ENCODE measurements at places on chromosomes 13 and 19.
A peak's percentile ranks its signal among the peaks of the same experiment; 100 is the strongest.

GRCh38 chr19:5204212-5204611 lies 136.4 kb downstream of the PTPRS start:
- no peak for DNase-seq

GRCh38 chr13:44930963-44931623 lies 58.2 kb downstream of the NUFIP1 start:
- no peak for DNase-seq

- DNase-seq = no peak
Measured at GRCh38 chr13:40181203-40181845, 485.1 kb downstream of the FOXO1 start.

DNA sequence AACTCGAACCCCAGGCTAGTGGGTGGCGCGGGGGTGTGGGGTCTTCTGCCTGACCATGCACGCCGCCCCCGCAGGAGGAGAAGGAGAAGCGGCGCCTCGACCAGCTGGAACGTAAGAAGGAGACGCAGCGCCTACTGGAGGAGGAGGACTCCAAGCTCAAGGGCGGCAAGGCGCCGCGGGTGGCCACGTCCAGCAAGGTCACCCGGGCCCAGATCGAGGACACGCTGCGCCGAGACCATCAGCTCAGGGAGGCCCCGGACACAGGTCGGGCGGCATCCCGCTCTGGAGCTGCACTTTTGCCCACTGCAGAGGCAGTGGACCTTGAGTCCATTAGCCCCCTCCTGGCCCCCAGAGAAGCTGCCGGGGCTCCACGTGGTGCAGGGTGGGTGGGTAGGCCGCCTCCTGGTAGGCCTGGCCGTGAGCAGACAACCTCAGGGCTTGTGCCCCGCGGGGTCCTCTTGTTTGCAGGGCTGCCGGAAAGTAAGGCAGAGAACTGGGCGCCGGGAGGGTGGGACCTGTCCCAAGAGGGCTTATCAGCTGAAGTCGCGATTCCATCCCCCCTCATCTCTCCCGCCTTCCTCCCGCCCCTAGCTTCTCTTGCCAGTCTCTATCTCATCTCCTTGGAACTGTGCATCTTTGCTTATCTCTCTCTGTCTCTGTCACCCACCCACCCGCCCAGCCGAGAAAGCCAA lies 9.9 kb downstream of the CCDC124 start:
- no peak for DNase-seq

DNA sequence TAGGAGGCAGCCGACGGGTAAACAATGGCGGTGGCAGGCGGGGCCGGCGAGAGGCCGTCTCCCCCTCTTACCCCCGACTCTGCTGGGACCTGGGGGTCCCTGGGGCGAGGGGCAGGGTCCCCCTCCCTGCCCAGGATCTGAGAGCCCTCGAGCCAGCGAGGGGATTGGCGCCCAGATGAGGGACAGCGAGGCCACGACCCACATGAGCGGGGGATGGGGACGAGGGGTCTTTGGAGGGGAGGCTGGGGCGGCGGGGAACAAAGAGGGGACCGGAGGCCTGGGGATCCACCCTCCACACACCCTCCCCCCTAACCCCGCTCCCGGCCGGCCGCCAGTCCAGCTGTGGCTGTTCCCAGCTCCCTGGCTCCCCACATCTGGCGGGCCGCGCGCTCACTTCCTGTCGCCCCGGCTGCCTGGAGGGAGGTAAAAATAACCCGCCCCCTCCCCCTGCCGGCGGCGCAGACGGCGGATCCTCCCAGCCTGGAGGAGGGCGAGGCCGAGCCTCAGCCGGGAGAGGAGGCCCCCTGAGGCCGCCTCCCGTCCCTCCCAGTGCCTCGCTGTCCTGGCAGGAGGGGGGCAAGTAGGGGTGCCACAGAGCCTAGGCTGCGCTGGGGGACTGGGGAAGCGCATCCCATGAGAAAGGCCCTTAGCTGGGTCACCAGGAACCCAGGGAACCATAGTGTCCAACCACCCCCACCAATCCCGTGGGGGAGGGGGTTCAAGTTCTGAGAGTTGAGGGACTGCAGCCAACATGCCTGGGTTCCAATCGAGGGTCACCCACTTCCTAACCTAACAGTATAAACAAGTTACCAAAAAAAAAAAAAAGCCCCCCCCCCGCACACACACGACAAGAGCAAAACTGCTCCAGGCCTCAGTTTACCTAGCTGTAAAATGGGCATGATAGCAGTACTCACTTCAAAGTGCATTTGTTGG lies 29.3 kb upstream of the NANOS3 start:
- DNase-seq = peak; percentile 65

- DNase-seq = no peak
Measured at GRCh38 chr13:40539576-40540327, 126.7 kb downstream of the FOXO1 start.

GRCh38 chr19:14425696-14426138 lies 6.6 kb upstream of the DDX39A start:
- no peak for DNase-seq

- no peak for DNase-seq
Measured at GRCh38 chr13:98371516-98372023, 194.5 kb upstream of the RNF113B start.

DNA sequence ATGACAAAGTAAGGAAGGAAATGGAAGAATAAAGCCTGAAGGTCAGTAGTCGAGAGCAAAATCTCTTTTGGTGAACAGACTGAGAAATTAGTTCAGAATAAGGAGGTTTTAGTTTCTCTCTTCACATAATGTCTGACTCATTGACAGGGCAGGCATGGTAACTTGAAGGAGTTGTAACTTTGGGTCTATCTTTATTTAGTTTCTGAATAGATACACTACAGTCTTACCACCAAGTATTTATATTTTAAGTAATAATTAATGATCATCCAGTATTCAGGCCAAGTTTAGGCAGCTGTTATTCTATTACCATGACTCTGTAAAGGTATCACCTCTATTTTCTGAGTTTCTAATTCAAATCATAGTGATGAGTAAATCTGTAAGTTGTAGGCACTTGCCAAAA lies 219.9 kb downstream of the SPRY2 start:
- no peak for DNase-seq

GRCh38 chr13:88840085-88840484 lies 1168.9 kb downstream of the SLITRK5 start:
- no peak for DNase-seq

Data from stimulated activated naive B cell treated with anti-CD40 and anti-IgM and Interleukin-4, amounts not matched to agents 10 μg/mL and 1 μg/mL and 100 μg/mL, for 72 hours (primary cell).